Aorta (tissue), 5 donors: ENCODE measurements at places on chromosomes 16 and 17. TPM values are rescaled to one million over a fixed set of nuclear protein-coding genes. Genes with fewer than 3 reads are reported as not detected.

DNA sequence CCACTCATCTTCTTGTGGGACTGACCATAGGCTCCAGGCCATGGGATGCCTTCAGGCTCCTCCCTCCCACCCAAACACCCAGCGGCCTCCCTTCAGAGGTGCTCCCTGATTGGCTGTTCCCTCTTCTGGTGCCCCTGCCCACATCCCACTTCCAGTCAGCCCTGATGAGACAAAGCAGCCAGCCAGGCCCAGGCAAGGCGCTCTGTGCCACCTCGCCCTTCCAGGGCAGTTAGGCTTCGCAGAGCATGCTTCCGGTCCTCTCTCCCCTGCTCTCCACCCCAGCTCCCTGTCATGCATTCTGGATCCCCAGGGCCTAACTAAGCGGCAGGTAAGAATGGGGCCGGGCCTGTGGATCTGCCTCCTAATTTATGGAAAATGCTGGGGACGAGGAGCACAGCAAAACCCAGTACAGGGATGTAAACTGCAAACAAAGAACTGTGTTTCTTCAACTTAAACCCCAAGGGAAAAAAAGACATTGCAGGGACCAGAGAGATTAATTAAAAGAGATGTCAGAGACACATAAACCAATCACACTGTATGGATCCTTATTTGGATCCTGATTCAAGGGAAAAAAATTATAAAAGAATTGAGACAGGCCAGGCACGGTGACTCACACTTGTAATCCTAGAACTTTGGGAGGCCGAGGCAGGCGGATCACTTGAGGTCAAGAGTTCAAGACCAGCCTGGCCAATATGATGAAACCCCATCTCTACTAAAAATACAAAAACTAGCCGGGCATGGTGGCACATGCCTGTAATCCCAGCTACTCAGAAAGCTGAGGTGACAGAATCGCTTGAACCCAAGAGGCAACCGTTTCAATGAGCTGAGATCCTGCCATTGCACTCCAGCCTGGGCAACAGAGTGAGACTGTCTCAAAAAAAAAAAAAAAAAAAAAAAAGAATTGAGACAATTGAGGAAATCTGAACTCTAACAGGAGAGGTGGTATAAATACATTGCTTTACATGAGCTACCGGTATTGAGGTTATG is 26.0 kb downstream of the ZDHHC7 start:
- H3K27ac ChIP-seq: no peak overlapping the region
- peaks cover 14% of the 10 kb centered on the region for H3K36me3 ChIP-seq
- no peaks in the 10 kb centered on the region for H3K27me3 ChIP-seq
- no peak overlapping the region for H3K4me3 ChIP-seq

GRAP gene
- total RNA-seq: 4.0 TPM

GRCh38 chr16:53611179-53611696 is 92.4 kb downstream of the RPGRIP1L start:
- no peak for DNase-seq
- no peaks in the 10 kb centered on the region for H3K27me3 ChIP-seq
- no peaks in the 10 kb centered on the region for H3K4me1 ChIP-seq
- H3K36me3 ChIP-seq: peaks cover 2% of the 10 kb centered on the region
- no peak overlapping the region for H3K4me3 ChIP-seq

SUZ12 gene
- 20.1 TPM for total RNA-seq

DNA sequence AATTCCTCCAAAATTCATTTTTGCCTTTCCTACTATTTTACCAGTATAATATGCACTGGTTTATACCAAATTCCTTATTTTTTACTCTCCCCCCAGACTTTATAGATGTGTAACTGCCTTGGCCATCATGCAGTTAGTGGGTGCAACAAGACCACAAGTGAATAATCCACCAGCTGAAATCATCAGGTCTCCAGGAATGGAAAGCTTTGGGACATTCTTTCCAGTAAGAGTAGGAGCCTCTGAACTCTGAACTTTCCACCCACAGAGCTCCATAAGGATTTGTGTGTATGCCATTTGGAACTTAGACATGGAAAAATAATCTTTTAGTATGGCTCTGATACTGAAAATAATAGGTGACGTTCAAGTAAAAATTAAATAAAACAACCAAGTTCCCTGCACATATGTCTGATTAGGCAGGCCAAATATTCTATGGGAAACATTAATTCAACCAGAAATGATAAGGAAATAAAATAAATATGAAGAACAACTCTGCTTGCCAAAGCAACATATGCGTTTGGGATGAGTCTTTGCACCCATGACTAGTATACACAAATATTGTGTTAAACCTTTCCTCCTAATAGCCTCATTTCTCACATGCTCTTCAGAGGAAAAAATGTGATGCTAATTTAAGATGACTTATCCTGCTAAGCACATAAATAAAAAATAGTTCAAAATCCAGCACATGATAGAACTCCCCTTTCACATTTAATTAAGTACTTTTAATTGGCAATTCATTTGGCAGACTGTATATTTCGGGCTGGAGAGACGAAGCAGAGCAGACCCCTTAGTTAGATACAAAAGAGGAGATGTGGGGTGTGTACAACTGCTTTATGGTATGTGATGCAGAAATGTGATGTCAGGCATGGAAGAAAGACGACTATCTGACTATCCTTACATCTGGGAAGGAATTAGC is 11.6 kb upstream of the LYRM9 start:
- no peak overlapping the region for H3K27ac ChIP-seq
- H3K4me3 ChIP-seq: no peak overlapping the region

DNA sequence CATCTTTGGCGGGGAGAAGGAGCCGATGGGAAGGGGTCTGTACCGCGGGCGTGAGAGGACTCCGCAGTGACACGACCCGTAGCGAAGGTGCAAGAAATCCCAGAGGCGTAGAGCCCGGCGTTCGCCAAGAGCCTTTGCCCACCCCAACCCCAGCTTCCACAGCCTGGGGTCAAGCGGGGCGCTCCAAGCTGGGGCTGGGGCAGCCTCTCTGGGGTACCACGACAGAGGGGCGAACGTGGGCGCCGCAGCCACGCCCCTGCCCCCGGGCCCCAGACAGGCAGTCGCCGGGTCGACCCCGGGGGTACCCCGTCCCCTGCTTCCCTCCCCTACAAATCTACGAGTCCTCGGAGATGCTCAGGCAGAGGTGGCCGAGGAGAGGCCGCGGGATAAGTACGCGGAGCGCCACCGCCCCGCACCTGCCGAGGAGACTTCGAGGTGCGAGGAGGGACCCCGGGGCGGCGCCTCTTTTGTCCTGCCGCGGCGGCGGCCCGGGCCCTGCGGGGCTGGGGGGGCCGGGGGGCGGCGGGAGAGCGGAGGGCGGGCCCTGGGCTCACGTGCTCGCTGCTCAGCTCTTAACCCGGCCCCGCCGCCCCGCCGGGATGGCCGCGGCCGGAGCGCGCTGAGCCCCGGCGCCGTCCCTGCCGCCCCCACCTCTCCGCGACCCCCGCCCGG is at the start of gene ADAM11:
ADAM11 (plus strand) TSS at position 575 of the 672 bp plus-strand sequence. CDS start 212 bp downstream, outside the sequence.
- no peaks in the 10 kb centered on the region for H3K4me1 ChIP-seq
- DNase-seq: no peak
- H3K4me3 ChIP-seq: peak within 1 kb of the TSS; percentile 50

ACTG1 gene
- total RNA-seq: 2,309 TPM

CKLF gene
- 23.4 TPM for total RNA-seq

- H3K27me3 ChIP-seq: no peaks in the 10 kb centered on the region
- DNase-seq: no peak
- H3K27ac ChIP-seq: no peak overlapping the region
- H3K36me3 ChIP-seq: no peaks in the 10 kb centered on the region
- no peaks in the 10 kb centered on the region for H3K4me1 ChIP-seq
- H3K4me3 ChIP-seq: no peak overlapping the region
Measured at GRCh38 chr16:68629351-68629910, 15.7 kb upstream of the CDH3 start.

GRCh38 chr16:17452922-17453321 is 17.8 kb downstream of the XYLT1 start:
- no peaks in the 10 kb centered on the region for H3K27me3 ChIP-seq
- H3K27ac ChIP-seq: no peak overlapping the region
- DNase-seq: no peak

KRTAP2-2 gene
- not detected for total RNA-seq

DNA sequence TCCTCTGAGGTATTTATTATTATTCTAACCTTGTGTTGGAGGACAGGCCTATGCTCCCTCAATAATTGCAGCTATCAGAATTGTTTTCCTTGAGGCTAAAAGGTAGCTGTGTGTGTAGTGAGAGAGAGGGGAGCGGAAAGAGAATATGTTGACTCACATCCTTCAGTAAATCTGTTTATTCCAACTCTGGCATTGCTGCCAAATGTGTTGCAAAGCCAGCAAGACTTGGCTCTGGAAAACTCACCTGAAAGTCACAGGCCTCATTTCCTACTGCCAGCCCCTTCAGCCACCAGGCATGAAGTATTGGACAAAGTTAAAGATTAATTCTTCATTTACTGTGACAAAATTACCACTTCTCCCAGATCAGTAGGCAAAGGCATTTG is 9.6 kb downstream of the CA10 start:
- no peak overlapping the region for H3K27ac ChIP-seq
- no peak for DNase-seq
- no peaks in the 10 kb centered on the region for H3K4me1 ChIP-seq
- no peaks in the 10 kb centered on the region for H3K27me3 ChIP-seq
- no peak overlapping the region for H3K4me3 ChIP-seq

DNA sequence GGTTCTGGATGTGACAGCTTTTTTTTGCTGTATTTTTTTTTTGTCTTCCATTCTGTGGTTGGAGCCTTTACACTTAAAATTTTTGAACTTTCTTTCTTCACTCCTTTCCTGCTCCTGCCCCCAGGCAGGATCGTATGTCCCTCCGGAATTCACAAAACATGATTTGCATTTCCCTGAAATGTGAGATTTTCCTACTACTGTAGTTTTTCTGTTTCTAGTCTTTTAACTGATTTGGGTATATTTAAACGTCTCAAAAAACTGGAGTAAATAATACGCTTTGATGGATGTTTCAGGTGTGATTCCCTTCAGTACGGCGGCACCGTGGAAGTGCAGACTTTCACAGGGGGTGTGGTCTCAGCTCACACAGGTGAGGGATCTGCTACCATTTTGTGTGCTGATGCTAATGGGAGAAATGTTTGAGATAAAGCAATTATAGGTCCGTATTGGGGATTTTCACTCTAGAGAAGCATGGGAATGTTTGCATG is 686 bp downstream of the SRCAP start:
- H3K27me3 ChIP-seq: no peaks in the 10 kb centered on the region
- peak overlapping the region; percentile 87 for H3K4me3 ChIP-seq
- no peaks in the 10 kb centered on the region for H3K4me1 ChIP-seq
- H3K36me3 ChIP-seq: peaks cover 2% of the 10 kb centered on the region
- H3K27ac ChIP-seq: no peak overlapping the region
- no peak for DNase-seq

- no peak for DNase-seq
- no peaks in the 10 kb centered on the region for H3K36me3 ChIP-seq
- no peaks in the 10 kb centered on the region for H3K4me1 ChIP-seq
- H3K27me3 ChIP-seq: no peaks in the 10 kb centered on the region
Measured at GRCh38 chr16:26717826-26718225, 348.9 kb upstream of the C16orf82 start.

- H3K27ac ChIP-seq: no peak overlapping the region
- no peak overlapping the region for H3K4me3 ChIP-seq
- H3K36me3 ChIP-seq: no peaks in the 10 kb centered on the region
- no peak for DNase-seq
- no peaks in the 10 kb centered on the region for H3K27me3 ChIP-seq
Measured at GRCh38 chr16:1216681-1217400, 8.2 kb downstream of the TPSG1 start.

DNA sequence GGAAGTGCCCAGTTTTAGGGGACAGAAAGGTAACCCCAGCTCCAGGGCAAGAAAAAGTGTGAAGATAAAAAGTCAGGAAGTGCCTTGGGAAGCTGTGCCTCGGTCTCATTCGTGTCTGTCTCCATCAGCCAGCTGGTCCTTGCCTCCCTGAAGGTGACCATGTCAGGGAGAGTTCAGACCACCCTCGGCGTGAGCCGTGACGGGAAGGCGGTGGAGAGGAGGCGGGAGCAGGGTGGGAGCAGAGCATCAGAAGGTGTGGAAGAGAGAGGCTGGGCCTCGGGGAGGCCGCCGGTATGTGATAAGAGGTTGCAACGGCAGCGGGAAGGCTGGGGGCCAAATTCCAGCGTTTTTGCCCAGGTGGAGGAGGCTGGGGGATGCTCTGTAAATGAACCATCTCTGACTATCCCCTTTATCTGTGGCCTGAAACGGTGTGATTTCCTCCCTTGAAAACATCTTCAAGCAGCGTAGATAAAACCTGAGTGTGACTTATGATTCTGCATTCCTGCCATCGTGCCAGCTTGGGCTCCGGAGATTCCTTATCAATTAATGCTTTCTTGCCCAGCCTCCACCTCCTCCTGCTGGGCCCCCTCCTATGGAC is 251.8 kb downstream of the IRF8 start:
- H3K36me3 ChIP-seq: no peaks in the 10 kb centered on the region
- no peak for DNase-seq
- H3K27ac ChIP-seq: no peak overlapping the region
- no peak overlapping the region for H3K4me3 ChIP-seq

- no peak overlapping the region for H3K27ac ChIP-seq
- H3K36me3 ChIP-seq: no peaks in the 10 kb centered on the region
- no peaks in the 10 kb centered on the region for H3K4me1 ChIP-seq
- H3K27me3 ChIP-seq: no peaks in the 10 kb centered on the region
- H3K4me3 ChIP-seq: no peak overlapping the region
Measured at GRCh38 chr17:8275421-8276290, 12.8 kb upstream of the RANGRF start.

EXOC3L1 gene
- total RNA-seq: 1.3 TPM

GRCh38 chr16:3129137-3130131 is 5.4 kb upstream of the ZNF213 start:
- no peak overlapping the region for H3K4me3 ChIP-seq
- H3K36me3 ChIP-seq: no peaks in the 10 kb centered on the region
- no peaks in the 10 kb centered on the region for H3K4me1 ChIP-seq
- peak; percentile 81 for DNase-seq

GRCh38 chr17:73365906-73366623 is 54.3 kb upstream of the CDC42EP4 start:
- H3K27ac ChIP-seq: no peak overlapping the region
- no peaks in the 10 kb centered on the region for H3K36me3 ChIP-seq
- no peaks in the 10 kb centered on the region for H3K4me1 ChIP-seq
- no peak for DNase-seq

- H3K27ac ChIP-seq: no peak overlapping the region
- DNase-seq: no peak
- no peaks in the 10 kb centered on the region for H3K36me3 ChIP-seq
- no peaks in the 10 kb centered on the region for H3K27me3 ChIP-seq
- H3K4me1 ChIP-seq: no peaks in the 10 kb centered on the region
Measured at GRCh38 chr16:75780669-75781068, 54.4 kb upstream of the CPHXL start.
